Muscle of arm (tissue), 14 donors: ENCODE measurements at places on chromosomes 5 and 9.
A peak's percentile ranks its signal among the peaks of the same experiment; 100 is the strongest.

- DNase-seq = no peak
Observed at GRCh38 chr9:110015759-110016158, 192.2 kb downstream of the C9orf152 start.

DNA sequence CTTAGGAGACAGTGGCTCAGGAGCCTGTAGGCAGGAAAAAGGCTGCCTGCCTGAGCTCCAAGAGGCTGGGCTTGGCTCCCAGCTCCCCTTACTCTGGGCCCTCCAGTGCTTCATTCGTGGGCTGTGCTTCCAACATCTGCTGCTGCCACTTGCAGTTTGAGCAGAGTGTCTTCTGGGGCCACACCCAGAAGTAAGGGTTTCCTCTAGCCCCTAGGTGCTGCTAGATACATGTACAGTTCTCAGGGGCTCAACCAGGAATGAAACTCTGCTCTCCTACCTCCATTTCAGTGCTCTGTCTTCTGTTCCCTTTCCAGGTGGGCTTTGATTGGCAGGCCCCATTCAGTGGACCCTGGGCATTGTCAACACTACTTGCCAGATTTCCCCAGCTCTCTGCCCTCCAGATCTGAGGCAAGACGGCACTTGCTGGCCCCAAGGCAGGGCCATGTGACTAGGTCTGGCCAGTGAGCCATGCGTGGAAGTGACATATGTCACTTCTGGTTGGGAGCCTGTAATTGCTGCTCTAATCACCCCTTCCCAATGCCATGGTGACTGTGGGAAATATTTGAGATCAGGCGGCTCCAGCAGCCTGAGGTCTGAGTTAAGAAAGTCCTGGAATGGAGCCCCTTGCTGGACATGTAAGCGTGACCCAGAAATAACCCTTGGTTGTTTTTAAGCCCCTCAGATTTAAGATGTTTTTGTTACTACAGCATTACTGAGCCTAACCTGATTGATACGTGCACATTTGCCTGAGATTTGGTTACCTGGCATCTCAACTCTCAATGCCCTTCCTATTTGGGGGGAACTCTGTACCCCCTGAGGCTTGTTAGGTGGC is 9.4 kb upstream of the BOD1 start:
- no peak for DNase-seq

DNA sequence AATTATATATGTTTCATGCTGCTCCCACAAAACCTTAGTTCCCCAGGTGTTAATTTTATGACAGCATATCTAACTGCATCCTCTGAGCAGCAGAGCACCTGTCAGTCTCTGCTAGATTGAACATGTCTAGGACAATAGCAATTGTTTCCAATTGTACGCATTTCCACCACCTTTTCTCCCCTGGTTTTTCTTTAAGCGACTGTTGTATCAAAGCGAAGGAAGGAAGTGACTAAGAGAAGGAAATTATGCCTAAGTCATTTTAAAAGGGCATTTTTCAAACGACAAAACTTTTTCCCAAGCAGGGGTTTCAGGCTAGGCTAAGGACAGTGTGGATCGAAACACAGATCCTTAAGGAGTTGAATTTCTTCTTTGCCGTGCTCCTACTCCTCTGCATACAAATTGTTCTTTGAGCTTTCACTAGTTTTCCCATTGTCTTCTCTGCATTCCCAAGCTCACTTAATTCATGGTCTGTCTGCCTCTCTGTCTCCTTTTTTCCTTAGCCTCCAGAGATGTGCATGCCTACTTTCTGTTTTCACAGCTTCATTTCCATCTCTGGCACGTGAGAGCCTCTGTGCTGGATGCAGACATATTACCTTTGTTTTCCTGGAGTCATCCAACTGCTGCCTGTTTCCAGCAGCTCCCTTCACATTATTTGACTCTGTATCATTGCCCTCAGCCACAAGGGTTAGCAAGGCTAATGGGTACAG is 39.4 kb upstream of the STARD4 start:
- DNase-seq = no peak

DNA sequence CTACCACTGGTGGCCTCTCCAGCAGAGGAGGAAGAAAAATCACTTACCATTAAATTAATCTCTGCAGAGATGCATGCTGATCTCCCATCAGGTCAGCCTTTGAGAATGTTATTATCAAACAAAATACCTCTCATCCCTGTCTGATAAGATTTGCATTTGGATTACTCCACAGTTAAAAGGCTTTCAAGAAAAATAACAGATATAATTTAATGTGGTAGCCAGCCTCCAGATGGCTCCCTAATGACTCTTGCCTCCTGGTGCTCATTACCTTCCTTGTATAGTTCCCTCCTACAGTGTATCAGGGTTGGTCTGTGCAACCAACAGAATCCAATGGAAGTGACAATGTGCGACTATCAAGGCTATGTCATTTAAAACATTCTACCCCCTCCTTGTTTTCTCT is 63.6 kb upstream of the TNPO1 start:
- no peak for DNase-seq

DNA sequence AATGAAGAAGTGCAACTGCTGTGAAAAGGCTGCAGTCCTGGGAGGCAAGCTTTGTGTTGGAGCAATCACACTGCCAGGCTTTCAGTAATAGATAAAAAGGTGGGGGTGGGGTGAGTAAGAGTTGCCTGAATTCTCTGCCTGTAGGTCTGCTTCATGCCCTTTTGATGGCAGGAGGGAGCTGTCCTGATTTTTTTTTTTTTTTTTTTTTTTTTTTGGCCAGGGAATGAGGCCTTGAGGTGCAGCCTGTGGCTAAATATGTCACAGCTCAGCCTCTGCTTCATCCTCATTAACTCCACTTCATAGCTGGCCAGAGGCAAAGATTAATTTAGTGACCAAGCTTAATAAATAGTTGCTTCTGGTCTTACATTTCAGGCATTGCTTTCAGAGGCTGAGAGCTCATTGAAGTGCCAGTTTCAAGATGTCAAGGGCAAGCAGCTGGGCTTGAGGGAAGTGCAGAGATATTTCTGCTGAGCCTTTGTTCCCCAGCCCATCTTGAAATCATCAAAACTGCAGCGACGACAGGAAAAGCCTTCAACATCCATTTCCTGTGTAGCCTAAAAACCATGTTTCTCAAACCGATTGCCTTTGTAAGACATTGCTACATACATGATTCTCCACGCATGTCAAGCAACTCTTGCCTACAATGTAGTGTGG is 134.7 kb downstream of the MACIR start:
- peak; percentile 27 for DNase-seq

DNA sequence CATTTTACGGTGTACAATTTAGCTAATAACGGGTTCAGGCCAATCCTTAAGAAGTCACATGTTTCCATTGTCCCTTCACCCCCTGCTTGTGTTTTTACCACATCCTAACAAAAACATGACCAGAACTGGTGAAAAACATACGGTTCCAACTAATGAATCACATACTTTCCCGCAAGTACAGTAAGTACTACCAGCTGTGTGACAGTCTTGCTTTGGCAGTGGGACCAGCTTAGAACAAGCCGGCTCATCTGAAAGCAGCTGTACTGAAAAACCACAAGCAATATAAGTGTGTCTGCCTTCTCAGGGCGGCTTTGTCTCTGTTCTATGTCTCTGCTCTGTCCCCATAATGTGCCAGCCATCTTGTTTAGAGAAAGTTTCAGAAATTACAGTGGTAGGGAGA is 242.5 kb downstream of the BNC2 start:
- peak; percentile 85 for DNase-seq

- DNase-seq = peak; percentile 94
Observed at GRCh38 chr5:170633235-170634081, 129.6 kb downstream of the KCNIP1 start.

DNA sequence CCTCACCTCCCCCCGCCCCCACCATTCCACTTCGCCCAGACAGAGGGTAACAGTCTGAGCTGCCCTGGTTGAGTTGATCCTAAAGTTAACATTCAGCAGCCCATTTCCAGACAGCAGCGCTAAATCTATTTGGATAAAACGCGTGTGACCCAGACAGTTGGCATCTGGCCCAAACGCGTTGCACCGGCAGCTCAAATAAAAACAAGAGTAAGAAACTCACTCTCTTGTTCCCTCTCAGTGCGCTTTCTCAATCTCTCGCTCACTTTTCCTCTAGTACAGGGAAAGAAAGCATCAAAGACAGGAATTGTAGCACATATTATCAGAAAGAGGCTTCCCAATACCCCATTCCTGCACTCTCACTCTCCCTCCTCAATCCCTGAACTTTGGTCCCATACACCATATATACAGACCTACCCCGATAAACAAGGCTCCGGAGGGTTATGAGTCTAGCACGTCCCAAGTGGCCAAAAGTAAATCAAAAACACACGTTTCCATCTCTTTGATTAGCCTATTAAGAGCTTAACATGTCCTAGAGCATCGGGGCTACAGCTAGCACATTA is 1.3 kb downstream of the ADAMTS6 start:
- DNase-seq = peak; percentile 85

DNA sequence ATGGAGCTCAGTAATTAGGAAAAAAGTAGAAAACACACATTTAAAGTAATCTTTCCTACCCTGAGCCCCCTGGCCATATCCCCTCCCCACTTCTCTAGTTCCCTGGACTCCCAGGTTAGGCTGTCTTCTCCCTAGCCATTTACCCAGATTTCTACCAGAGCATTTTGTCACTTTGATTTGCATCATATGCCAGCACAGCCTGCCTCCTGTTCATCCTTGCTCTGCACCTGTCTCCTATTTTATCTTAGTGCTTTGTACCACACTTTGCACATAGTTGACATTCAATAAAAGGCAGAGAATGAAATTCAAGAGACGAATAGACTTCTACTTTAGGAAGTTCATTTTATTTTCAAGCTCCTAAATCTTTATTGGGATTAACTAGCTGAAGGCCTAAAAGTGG is 344.5 kb downstream of the EBF1 start:
- DNase-seq = no peak

GRCh38 chr5:154446195-154447088 is 645 bp downstream of the SAP30L start:
- DNase-seq = peak; percentile 69

DNA sequence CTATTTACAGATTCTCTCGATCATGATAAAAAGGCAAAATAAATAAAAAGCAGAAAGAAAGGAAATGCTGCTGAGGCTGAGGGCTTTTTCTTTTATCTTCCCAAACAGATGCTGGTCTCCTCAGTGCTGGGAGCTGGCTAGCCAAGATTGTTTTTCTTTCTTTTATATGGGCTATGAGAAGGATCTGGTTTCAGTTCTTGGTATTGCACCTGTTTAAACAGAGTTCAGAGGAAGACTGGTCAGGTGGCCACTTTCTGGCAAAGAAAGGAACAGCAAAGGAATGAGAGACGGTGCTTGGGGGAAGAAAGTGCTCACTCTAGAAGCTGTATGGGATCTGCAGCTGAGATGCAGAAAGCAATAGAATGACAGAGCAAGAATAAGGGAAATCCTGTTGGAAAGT is 88.9 kb downstream of the SLF1 start:
- DNase-seq = no peak

- DNase-seq = no peak
Observed at GRCh38 chr9:112325127-112325526, 8.3 kb downstream of the PTBP3 start.

DNA sequence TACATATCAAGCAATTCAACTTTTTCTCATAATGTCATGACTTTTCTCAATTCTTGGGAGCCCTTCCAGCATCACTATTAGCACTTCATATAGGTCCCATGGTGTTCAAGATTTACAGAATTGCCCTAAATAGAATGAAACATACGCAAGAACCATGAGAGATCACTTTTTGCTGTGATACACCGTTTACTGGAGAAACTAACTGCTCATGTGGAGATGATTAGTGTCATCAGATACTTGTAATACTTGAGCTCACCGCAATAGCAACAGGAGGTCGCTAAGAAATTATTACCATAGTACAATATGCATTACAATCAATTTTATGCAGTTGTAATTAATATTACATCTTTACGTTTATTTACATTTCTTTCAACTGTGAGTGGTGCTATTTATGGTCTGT is 4.8 kb upstream of the PCSK5 start:
- no peak for DNase-seq

DNA sequence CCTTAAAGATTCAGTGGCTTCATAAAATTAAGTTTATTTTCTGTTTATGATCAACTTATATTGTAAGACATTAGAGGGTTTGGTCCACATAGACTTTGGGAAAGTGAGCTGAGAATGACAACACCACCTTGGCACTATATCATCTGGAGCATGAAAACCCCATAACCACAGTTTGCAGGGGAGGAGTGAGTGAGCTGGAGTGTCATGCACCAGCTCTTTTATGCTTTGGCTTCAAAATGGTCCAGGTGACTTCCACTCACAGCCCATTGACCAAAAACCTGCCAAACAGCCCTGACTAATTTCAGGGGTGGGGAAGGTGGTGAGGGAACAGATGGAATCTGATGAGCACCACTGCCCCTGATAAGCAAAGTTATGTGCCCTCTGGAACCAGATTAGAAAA is 295.8 kb downstream of the DMRTA1 start:
- no peak for DNase-seq

- DNase-seq = no peak
Observed at GRCh38 chr9:21796768-21797167, 5.7 kb upstream of the MTAP start.

- no peak for DNase-seq
Observed at GRCh38 chr5:119829341-119829740, 200.0 kb downstream of the FAM170A start.

- no peak for DNase-seq
Observed at GRCh38 chr5:98767581-98767980, 5.9 kb upstream of the RGMB start.
